GM23338 (cell line): ENCODE measurements at places on chromosomes 12 and 14. TPM values are rescaled to one million over a fixed set of nuclear protein-coding genes. Genes with fewer than 3 reads are reported as not detected.

HOXC6 gene
- polyA plus RNA-seq = not detected in 2 replicates

RNASE2 gene
- polyA plus RNA-seq = not detected in 2 replicates

PIWIL1 gene
- not detected in 2 replicates for polyA plus RNA-seq

HOXC11 gene
- not detected in 2 replicates for polyA plus RNA-seq

KRT78 gene
- polyA plus RNA-seq = not detected in 2 replicates

BRAP gene
- 13.6 and 14.9 TPM in 2 replicates for polyA plus RNA-seq
